ENCODE measurements at places on chromosomes 3 and 15.

DNA sequence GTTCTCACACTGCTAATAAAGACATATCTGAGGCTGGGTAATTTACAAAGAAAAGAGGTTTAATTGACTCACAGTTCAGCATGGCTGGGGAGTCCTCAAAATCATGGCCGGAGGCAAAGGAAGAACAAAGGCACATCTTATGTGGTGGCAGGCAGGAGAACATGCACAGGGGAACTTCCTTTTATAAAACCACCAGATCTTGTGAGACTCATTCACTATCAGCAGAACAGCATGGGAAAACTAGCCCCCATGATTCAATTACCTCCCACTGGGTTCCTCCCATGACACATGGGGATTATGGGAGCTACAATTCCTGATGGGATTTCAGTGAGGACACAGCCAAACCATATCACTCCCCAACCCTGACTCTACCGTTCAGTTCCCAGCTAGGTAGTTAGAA is 59.7 kb upstream of the MINAR1 start:
- no peak for DNase-seq

GRCh38 chr3:186700267-186700666 is 16.9 kb upstream of the KNG1 start:
- DNase-seq, result no peak

- no peak for DNase-seq
These were observed 3.7 kb downstream of the PROS1 start for GRCh38 chr3:93969997-93970396.

DNA sequence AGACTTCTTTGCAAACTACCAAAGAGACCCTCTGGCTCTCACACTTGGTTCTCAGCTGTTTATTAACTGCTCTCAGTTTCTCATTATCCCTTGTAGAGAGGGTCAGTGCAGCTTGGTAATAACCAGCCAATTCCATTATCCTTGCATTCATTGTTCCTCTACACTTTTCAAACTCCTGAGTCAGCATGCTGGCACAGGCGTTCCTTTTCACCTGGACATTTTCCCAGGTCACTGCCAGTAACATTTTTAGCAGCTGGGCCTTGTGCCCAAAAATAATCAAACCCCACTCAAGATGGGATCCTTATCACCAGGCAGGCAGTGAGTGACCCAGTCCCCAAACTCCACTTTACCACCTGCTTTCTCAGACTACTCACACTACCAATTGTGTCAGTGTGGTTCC is 4.8 kb upstream of the SUMF1 start:
- no peak for DNase-seq

- DNase-seq, result no peak
These were observed 202.3 kb upstream of the LPP start for GRCh38 chr3:187951452-187952190.

DNA sequence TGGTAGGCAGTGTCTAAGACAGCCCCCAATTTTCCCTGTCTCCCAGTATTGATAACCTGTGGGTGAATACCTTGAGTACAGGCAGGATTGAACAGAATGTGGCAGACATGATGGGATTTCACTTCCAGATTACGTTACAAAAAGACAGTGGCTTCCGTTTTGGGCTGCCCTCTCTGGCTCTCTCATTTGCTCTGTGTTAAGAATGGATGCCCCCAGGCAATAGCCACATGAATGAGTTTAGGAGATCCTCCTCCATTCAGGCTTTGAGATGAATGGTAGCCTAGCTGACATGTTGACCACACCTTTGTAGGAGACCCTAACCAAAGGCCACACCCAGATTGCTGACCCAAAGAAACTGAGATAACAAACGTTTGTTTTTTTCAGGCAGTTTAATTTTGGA is 34.3 kb downstream of the UBXN7 start:
- no peak for DNase-seq

GRCh38 chr3:176807938-176808337 is 389.3 kb downstream of the TBL1XR1 start:
- DNase-seq, result no peak

GRCh38 chr15:89408372-89409183 is 74.0 kb upstream of the POLG start:
- no peak for DNase-seq

- no peak for DNase-seq
These were observed 17.9 kb downstream of the PAK6 start for GRCh38 chr15:40256638-40257235.

DNA sequence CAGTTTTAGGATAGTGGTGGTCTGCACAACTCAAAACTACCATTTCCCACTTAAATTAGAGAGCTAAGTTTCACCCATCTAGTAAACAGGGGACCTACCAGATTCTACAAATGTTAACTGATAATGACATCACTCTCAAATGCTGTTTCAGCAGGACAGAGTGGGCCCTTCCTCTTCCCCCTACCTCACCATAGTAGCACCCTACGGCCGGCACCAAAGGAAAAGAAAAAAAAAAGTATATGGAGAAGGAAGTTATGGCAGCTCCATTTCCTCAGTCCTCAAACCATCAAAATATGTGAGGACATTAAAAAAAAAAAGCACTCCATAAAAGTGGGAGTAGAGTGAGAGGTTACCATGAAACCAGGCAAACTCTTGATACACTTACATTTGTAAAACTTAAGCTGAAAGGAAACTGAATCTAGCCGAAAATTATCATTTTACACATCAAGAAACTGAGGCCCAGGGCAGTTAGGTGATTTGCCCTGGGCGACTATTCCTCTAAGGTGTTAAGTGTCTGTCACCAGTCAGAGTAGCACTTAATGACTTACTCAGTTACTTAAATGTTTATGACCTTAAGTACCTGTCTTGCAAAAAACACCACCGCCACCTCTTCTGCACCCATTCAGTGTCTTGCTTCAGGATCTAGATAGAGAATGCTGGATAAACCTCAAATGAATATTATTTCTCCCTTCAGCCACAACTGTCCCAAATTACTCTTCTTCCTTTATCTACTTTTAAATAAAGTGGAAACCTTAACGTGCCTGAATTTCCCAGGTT is 2.7 kb downstream of the MSL2 start:
- no peak for DNase-seq

- DNase-seq, result peak; percentile 58
These were observed 15.8 kb downstream of the IGSF11 start for GRCh38 chr3:119018690-119019463.

DNA sequence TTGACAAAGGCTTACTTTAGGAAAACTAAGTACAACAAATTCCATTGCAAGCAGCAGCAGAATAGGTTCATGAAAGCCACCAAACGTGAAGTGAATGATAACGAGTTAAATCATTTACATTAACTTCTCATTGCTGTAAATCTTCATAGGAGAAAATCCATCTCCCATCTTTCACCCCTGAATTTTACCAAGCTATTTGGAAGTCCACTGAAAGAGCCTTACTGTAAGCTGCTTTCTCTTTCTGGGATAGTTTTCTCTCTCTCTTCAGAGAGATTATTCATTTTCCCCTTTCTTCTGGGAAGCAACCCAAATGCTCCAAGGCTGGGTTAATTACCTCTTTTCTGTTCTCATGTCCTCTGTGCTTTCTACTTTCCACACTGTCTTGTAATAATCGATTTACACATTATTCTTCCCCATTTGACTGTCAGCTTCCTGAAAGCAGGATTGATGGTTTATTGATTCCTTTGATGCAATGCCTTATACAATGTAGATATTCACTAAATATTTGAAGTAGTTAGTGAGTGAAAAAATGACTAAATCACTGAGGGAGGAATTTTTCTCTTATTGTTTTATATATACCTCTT is 914.3 kb upstream of the ARPP21 start:
- DNase-seq, result no peak

DNA sequence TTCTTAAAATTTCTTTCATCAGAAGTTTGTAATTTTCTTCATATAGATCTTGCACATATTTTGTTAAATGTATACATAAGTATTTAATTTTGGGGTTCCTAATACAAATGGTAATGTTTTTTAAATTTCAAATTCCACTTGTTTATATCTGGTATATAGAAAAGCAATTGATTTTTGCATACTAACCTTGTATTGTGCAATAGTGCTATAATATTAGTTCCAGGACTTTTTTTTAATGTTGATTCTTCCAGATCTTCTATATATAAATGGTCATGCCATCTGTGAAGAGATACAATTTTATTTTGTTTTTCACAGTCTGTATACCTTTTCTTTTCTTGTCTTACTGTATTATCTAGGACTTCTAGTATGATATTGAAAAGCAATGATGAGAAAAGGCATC is 665.0 kb downstream of the OTOL1 start:
- no peak for DNase-seq

GRCh38 chr15:84947947-84948830 is 33.5 kb upstream of the PDE8A start:
- no peak for DNase-seq

DNA sequence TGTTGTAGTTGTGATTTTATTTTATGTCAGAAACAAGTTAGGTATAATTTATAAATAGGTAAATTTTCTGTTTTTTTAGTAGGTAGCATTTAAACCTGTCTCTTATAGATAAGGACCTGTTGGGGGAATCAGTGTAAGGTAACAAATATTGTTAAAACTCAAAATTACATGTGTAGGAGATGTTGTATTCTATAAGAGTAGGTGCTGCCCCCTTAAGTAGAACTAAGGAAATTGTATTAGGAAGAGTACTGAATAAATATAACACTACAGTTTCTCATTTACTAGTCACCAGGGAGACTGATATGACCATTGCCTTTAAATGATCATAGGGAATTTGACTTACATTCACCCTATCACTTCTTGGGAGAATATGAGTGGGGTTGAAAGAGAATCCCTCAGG is 31.2 kb downstream of the SLC25A36 start:
- DNase-seq, result peak; percentile 13

DNA sequence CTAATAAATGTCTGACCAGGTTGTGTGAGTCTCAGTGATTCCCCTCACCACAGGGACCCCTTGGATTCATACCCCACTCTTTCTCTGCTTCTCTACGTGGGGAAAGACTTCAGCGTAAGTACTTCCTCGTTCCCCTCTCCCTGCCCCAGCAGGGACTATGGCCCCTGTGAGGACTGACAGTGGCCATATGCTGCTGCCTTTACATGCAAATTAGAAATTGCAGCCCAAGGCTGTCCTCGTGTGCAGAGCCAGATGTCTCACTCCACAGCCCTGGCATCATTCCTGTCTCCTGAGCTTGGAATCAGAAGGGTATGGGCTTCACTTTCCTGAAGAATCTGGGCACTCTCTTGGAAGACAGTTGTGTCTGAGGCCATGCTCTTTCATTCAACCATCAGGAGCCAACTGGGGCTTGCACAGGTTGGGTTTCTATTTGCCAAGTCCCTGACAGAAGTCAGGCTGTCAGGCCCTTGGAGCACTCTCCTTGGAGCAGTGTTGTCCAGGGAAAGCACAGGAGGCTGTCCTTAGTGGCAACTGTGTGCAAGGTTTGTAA is 30.5 kb upstream of the IQCF2 start:
- DNase-seq, result peak; percentile 6

- no peak for DNase-seq
These were observed 20.3 kb downstream of the PLXNB1 start for GRCh38 chr3:48409291-48410201.

Data from NCI-H1694 (cell line).